ENCODE measurements at places on chromosomes 13 and 19.
A peak's percentile ranks its signal among the peaks of the same experiment; 100 is the strongest.

DNA sequence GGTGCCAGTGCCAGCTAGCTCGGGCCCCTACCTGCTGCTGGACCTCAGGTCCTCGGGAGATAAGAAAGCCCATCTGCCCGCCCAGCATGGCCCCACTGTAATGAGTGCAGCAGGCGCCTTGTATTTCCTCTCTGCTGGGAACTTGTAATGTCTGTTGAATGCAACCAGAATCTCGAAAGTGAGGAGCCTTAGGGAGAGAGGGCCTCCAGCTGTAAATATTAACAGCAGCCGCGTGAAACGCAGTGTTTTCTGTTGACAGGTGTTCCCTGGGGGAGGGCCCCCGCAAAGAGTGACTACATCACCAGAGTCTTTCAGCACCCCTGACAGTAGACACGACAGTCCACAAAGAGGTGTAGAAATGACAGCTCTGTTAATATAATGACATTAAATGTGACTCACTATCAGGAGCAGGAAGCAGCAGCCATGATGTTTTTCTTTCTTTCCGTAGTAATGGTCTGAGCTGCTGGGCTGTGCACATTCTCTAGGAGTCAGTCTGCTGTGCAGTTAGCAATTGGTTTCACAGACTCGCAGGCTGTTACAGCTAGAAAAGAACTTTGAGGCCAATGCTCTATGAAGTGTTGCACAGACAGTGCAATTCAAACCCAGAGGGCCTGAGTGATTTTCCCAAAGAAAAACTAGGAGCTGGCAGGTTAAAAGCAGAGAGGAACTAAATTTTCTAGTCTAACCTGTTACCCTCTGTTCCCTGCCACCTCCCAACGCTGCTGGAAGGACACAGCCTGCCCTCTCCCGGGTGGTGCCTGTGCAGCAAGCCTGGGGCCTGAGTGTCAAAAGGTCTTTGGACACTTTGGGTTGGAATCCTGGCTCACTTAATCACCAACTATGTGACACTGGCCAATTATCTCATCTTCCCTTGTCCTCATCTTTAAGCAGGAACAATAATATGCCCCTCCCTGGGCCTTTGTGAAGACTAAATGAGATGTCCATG is 58.6 kb upstream of the WASF3 start:
- DNase-seq, result no peak

- no peak for DNase-seq
Observed at GRCh38 chr13:74755065-74755464, 620.9 kb upstream of the KLF12 start.

- DNase-seq, result peak; percentile 67
Observed at GRCh38 chr19:48190288-48190884, 19.9 kb downstream of the ZSWIM9 start.

DNA sequence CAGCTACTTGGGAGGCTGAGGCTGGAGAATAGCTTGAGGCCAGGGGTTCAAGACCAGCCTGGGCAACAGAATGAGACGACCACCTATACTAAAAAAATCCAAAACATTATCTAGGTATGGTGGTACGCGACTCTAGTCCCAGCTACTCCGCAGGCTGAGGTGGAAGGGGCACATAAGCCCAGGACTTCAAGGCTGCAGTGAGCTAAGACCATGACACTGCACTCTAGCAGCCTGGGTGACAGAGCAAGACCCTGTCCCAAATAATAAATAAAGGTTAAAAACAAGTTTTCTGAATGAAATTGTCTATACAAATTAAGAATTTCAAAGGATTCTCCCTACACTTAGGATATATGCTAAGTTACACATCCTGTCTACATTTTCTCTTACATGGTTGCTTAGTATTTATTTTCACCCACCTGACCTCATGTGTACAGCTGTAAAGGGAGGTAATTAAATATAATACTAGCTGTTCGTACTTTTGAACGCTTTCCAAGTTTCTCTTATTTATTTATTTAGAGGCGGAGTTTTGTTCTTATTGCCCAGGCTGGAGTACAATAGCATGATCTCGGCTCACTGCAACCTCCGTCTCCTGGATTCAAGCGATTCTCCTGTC is 1.6 kb downstream of the SLC25A30 start:
- no peak for DNase-seq

Measured in activated gamma-delta T cell treated with Interleukin-2 at 50 U/mL for 16 hours (primary cell).